Activated CD4-positive, alpha-beta T cell treated with anti-CD3 and anti-CD28 coated beads for 36 hours (primary cell): ENCODE measurements at places on chromosomes 2 and 18. TPM values are rescaled to one million over a fixed set of nuclear protein-coding genes. Genes with fewer than 3 reads are reported as not detected.

The FAM110C gene
- total RNA-seq, result 0.51 TPM

The SERPINB3 gene
- total RNA-seq, result not detected

The TRIM43B gene
- not detected for total RNA-seq

The ROCK2 gene
- total RNA-seq, result 16.7 TPM

The PDCD1 gene
- total RNA-seq, result 37.2 TPM
